ENCODE measurements at places on chromosomes 7 and 10.

- no peak overlapping the region for H3K4me3 ChIP-seq
- H3K36me3 ChIP-seq = no peaks in the 10 kb centered on the region
- no peak for DNase-seq
- H3K27me3 ChIP-seq = no peaks in the 10 kb centered on the region
Measured at GRCh38 chr7:92851732-92852131, 15.4 kb upstream of the CDK6 start.

- DNase-seq = no peak
- no peaks in the 10 kb centered on the region for H3K4me1 ChIP-seq
- no peak overlapping the region for H3K27ac ChIP-seq
- H3K27me3 ChIP-seq = no peaks in the 10 kb centered on the region
- H3K36me3 ChIP-seq = no peaks in the 10 kb centered on the region
Measured at GRCh38 chr10:103281753-103282152, 4.8 kb downstream of the INA start.

GRCh38 chr10:80252296-80252887 is 37.1 kb downstream of the MAT1A start:
- no peaks in the 10 kb centered on the region for H3K36me3 ChIP-seq
- no peak for DNase-seq
- H3K27me3 ChIP-seq = no peaks in the 10 kb centered on the region
- H3K4me3 ChIP-seq = no peak overlapping the region
- H3K27ac ChIP-seq = no peak overlapping the region
- H3K4me1 ChIP-seq = no peaks in the 10 kb centered on the region

DNA sequence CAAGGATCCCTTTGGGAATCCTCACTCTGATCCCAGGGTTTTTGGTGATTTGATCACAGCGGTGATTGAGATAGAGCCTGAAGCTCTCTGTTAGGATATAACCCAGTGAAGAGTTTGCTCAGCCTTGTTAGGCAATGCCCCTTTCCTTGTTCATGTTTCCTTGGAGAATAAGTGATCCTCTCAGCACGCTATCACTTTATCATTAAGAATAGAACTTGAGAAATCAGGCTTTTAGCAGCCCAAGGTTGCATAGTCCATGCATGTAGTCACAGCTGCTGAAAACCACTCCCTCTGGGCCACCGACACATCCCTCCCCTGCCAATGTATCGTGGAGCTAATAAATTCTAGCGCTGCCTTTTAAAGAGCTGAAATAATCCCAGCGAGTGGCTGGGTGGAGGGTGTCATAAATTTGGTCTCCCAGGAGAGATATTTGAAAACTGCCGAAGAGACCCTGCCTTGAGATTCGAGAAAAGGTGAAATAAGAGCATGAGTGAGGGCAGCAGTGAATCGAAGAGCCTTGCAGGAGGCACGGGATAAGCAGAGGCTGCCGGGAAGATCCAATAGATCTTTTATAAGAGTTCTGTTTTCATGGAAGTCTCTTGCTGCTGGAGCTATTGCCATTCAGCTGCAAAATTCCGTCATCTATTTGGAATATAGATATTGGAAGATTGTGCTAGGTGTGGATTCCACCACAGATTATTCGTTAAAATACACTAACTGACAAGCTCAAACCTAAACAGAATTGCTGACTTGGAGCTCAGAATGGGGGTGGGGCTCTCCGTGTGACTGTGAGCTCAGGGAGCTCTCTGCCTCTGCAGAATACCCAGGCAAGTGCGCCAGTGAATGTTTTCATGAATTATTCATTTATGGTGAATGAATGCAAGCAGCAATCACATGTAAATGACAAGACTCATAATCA is 249.8 kb downstream of the TRIL start:
- DNase-seq = no peak
- H3K4me1 ChIP-seq = no peaks in the 10 kb centered on the region
- no peaks in the 10 kb centered on the region for H3K27me3 ChIP-seq
- no peak overlapping the region for H3K4me3 ChIP-seq
- H3K27ac ChIP-seq = no peak overlapping the region

- H3K27ac ChIP-seq = no peak overlapping the region
- DNase-seq = peak; percentile 61
- H3K4me3 ChIP-seq = no peak overlapping the region
- peaks cover 9% of the 10 kb centered on the region for H3K36me3 ChIP-seq
- H3K27me3 ChIP-seq = peaks cover 11% of the 10 kb centered on the region
Measured at GRCh38 chr7:26369593-26369992, 77.9 kb downstream of the SNX10 start.

DNA sequence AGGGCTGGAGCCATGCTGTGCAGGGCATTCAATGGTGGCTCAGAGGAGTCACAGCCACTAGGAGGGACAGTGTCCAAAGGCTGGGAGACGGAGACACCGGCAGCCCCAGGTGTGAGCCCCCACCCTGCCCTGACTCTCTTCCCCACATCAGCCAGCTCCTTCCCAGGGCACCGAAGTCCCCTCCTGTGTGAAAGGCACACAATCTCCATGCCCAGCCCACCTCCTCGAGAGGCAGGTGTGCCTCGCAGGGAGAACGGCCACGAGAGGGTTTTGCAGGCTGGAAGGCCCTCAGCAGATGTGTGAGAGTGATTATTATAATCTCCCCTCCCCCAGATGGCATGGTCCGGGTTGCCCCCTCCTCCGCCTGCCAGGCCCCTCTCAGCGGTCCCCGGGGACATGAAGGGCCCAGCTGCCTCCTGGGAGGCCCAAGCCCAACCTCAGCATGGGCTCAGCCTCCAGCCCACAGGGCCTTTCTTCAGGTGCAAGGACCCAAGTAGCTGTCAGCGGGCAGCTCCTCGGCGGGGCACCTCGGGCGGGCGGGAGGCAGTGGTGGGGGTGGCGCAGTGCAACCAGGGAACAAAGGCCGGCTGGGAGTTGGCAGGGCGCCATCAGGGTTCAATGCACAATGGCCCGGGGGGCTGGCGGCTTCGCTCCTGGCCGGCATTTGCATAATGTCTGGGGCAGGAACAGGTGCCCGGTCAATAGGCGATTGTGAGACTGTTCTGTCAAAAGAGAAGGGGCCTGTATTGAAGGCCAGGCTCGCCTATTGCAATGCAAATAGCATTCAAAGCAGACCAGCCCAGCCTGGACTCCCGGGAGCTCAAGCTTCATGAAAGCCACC is 155.3 kb upstream of the ZMIZ1 start:
- H3K36me3 ChIP-seq = no peaks in the 10 kb centered on the region
- H3K4me1 ChIP-seq = no peaks in the 10 kb centered on the region
- no peak overlapping the region for H3K4me3 ChIP-seq
- H3K27ac ChIP-seq = no peak overlapping the region
- H3K27me3 ChIP-seq = no peaks in the 10 kb centered on the region

GRCh38 chr7:134141868-134142264 is 14.7 kb downstream of the LRGUK start:
- DNase-seq = no peak
- no peaks in the 10 kb centered on the region for H3K36me3 ChIP-seq
- no peaks in the 10 kb centered on the region for H3K27me3 ChIP-seq
- no peak overlapping the region for H3K27ac ChIP-seq

GRCh38 chr10:57988964-57989363 is 278.7 kb downstream of the IPMK start:
- no peak for DNase-seq
- H3K4me3 ChIP-seq = no peak overlapping the region

DNA sequence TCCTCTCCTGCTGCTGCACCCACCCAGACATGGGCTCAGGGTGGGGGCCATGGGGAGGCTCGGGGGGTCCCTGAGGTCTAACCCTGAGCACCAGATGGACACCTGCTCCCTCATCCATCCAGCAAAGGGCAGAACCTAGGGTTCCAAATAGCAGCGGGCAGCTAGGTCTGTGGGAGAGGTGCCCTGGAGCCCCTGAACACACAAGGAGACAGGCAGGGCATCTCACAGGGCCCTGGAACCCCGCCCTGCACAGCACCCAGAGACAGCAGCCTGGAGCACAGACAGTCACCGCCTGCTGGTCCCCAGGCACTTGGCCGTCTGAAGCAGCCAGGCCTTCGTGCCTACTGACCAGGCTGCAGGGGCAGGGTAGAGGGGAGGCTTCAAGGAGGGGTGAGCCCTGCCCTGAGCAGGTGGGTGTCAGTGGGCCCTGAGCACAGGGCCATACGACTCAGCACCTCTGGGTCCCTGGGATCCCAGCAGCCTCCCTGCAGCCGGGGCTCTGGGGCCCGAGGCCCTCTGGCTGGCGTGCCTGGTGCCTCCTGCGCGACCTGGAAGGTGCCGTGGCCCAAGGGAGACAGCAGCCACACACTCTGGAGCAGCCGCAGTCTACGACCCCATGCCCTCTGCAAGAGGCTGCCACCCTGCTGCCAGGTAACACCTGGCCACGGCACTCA is 38.3 kb downstream of the GET4 start:
- H3K27ac ChIP-seq = no peak overlapping the region
- no peak overlapping the region for H3K4me3 ChIP-seq
- DNase-seq = no peak
- H3K27me3 ChIP-seq = no peaks in the 10 kb centered on the region
- H3K36me3 ChIP-seq = no peaks in the 10 kb centered on the region
- no peaks in the 10 kb centered on the region for H3K4me1 ChIP-seq

- H3K27ac ChIP-seq = no peak overlapping the region
- no peak for DNase-seq
- H3K27me3 ChIP-seq = no peaks in the 10 kb centered on the region
- no peaks in the 10 kb centered on the region for H3K36me3 ChIP-seq
- no peak overlapping the region for H3K4me3 ChIP-seq
- no peaks in the 10 kb centered on the region for H3K4me1 ChIP-seq
Measured at GRCh38 chr7:93051660-93052059, 66.1 kb downstream of the SAMD9 start.

GRCh38 chr7:116159711-116160110 is 50.6 kb upstream of the TES start:
- no peak overlapping the region for H3K4me3 ChIP-seq
- no peak overlapping the region for H3K27ac ChIP-seq
- no peaks in the 10 kb centered on the region for H3K36me3 ChIP-seq
- H3K27me3 ChIP-seq = no peaks in the 10 kb centered on the region
- no peak for DNase-seq

DNA sequence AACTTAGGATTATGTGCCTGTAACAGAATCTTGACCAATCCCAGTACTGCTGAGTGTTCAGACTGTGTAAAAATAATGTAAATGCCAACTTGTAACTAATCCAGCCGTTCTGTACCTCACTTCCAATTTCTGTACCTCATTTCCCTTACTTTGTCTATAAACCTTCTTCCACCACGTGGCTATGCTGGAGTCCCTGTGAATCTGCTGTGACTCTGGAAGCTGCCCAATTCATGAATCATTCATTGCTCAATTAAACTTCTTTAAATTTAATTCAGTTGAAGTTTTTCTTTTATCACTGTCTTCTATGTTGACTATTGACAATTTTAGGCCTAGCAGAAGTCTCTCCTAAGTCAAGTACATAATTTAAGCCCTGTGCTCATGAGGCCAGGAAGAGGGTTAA is 215.3 kb upstream of the RHOBTB1 start:
- no peaks in the 10 kb centered on the region for H3K27me3 ChIP-seq
- no peak for DNase-seq
- no peak overlapping the region for H3K27ac ChIP-seq
- H3K4me1 ChIP-seq = no peaks in the 10 kb centered on the region

DNA sequence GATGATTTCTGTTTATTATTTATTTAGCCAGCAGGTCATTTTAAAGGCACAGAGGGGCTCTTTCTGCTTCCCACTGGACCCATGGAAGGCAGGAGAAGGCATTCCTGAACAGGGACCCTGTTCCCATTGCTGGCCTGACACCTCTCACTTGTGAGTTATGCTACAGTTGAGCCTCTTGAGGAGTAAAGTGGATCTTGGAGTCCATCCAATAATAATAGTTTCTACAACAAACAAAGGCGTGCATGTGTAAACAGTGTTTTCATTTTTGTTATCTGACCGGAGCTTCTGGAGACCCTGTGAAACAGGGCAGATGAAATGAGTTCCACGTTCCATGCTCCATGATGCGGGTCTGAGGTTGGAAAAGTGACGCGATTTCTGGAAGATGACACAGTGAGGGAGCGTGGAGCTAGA is 127.3 kb upstream of the HABP2 start:
- H3K36me3 ChIP-seq = no peaks in the 10 kb centered on the region
- DNase-seq = no peak
- H3K27ac ChIP-seq = no peak overlapping the region
- no peaks in the 10 kb centered on the region for H3K4me1 ChIP-seq
- no peaks in the 10 kb centered on the region for H3K27me3 ChIP-seq
- no peak overlapping the region for H3K4me3 ChIP-seq

DNA sequence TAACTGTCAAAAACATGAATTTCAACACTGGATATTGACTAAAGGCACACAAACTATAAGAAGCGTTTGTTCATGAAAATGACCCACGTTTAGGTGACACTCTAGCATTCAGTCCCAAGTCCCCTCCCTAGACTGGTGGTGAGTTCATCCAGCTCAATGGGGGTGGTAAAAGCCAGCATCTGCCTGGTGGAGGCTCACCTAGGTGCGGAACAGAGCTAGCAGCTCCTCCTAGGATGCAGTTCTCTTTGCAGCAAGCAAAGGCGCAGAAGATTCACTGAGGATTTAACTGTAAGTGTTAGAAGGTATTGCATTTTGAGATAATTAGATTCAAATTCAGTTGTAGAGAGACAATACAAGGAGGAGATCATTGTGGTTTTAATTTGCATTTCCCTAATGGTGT is 87.6 kb downstream of the VSTM2A start:
- H3K4me1 ChIP-seq = no peaks in the 10 kb centered on the region
- H3K4me3 ChIP-seq = no peak overlapping the region
- H3K27me3 ChIP-seq = no peaks in the 10 kb centered on the region
- H3K36me3 ChIP-seq = no peaks in the 10 kb centered on the region

DNA sequence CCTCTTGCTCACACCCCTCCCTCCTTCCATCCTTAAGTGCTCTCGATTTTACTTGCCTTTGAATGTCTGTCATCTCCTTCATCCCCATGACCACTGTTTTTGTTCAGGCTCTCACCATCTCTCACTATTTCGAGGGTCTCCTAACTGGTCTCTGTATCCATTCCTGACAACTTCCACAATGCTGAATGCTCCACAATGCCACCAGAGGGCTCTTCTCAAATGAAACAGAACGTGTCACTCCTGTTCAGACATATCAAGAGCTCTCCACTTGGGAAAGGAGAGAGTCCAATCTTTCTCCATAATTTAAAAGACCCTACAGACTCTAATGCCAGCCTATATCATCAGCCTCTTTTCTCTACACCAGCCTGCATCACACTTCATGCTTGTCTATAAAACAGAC is 9.0 kb upstream of the SLC13A1 start:
- no peaks in the 10 kb centered on the region for H3K27me3 ChIP-seq
- no peaks in the 10 kb centered on the region for H3K4me1 ChIP-seq
- no peak overlapping the region for H3K4me3 ChIP-seq
- no peaks in the 10 kb centered on the region for H3K36me3 ChIP-seq
- DNase-seq = no peak
- no peak overlapping the region for H3K27ac ChIP-seq

DNA sequence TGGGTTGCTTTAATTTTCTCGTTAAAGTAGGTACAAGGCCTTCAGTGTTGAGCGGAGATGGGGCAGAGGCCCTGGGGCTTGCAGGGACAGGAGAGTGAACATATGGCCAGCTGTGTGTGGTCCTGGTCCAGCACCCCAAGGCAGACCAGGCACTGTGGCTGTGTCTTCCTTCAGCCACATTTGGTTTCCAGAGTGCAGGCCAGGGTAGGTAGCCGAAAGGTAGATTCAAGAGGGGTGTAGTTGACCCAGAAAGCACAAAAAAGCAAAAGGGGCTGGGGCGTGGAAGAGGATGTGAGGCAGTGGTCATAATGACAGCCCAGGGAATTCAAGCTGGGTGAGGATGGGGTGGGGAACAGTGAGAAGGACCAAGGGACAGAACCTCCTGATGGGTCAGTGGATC is 21.3 kb upstream of the CHST15 start:
- DNase-seq = no peak
- H3K27ac ChIP-seq = no peak overlapping the region
- H3K4me1 ChIP-seq = peaks cover 5% of the 10 kb centered on the region
- H3K4me3 ChIP-seq = no peak overlapping the region

- H3K4me3 ChIP-seq = peak overlapping the region; percentile 100
- peaks cover 24% of the 10 kb centered on the region for H3K4me1 ChIP-seq
- H3K36me3 ChIP-seq = peaks cover 6% of the 10 kb centered on the region
- H3K27me3 ChIP-seq = no peaks in the 10 kb centered on the region
- H3K27ac ChIP-seq = peak overlapping the region; percentile 89
Measured at GRCh38 chr7:42932811-42933591, 825 bp downstream of the MRPL32 start.

All from naive thymus-derived CD4-positive, alpha-beta T cell (primary cell).